ENCODE measurements at places on chromosomes 13 and 19.

- no peak for DNase-seq
These were observed 38.4 kb downstream of the PIBF1 start for GRCh38 chr13:72820156-72820897.

GRCh38 chr13:35565273-35565672, 88.8 kb upstream of the MAB21L1 start:
- DNase-seq, result no peak

GRCh38 chr13:29707876-29708543, 112.5 kb upstream of the SLC7A1 start:
- DNase-seq, result peak; percentile 54

DNA sequence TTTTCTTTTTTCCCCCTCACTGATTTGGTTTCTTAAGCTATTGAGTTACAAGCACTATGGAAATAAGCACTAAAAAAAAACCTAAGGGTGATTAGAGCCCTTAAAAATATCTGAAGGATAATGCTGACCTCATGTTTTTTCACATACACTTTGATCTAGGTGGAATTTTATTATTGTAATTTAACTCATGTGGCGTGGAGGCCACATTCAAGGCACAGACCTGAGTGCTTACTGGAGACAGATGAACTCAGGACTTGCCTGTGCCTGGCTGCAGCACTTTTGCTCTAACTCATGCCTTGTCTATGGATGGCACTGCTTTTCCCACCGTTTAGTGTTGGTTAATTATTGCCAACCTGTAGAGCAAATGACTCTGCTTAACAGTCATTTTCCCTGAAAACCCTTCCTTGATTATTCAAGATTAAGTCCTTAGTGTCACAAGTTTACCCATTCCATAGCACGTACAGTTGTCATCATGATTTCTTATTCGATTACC, 541.4 kb downstream of the GPC6 start:
- no peak for DNase-seq
